ENCODE measurements at places on chromosomes 16 and 17.

- no peak for DNase-seq
These were observed 206.4 kb downstream of the CEP112 start for GRCh38 chr17:65985571-65985970.

- DNase-seq: no peak
These were observed 178.8 kb downstream of the RAB11FIP4 start for GRCh38 chr17:31570231-31570630.

DNA sequence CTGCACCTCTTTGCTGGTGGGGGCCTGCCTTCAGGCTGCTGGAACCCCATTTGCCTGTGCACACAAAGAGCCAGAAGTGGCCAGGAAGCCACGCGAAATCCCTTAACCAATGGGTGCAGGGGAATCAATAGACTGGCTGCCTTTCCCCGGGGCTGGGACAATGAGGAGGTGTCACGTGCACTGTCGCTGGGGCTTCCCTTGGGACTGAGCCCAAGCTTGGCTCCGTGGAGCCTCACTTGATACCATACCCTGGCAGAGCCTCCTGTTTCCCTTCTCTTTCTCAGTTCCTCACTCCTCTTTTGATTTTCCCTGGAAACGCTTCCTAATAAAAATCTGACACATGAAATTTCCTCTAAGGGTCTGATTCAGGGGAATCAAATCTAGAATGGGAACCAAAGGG lies 38.8 kb upstream of the C16orf82 start:
- DNase-seq: no peak

DNA sequence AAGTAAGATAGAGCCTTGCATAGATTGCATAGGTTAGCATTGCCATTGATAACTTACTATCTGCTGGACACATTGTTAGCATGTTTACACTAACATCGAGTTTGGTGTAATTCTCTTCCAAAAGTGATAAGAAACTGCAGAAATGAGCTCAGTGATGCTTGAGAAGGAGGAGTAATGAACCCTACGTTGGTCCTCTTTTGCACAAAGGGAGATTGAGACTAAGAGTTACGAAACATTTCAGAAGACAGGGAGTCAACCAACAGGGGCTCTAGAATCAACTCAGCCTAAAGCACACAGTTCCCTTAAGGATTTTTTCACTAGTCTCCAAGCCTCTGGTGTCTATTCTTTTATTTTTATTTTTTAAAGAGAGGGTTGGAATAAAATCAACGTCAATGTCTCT lies 6.8 kb downstream of the CCL7 start:
- no peak for DNase-seq

DNA sequence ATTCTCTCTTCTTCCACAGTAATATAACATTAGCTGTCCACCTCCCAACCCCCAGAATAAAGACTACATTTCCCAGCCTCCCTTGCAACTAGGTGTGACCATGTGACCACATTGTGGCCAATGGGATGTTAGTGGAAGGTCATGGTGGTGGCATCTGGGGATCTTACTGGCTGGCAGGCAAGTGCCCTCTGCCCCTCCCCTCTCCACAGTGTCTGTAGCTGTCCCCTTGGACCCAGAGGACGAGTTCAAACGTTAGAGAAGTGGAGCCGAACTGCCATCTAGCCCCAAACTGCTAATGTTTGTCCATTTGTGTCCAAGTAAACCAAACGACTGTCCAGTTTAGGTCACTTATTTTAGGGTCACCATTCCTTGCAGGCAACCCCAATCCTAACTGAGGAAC lies 26.6 kb upstream of the KCNG4 start:
- DNase-seq: peak; percentile 95

- DNase-seq: no peak
These were observed 30.8 kb upstream of the CBLN1 start for GRCh38 chr16:49312389-49312985.

DNA sequence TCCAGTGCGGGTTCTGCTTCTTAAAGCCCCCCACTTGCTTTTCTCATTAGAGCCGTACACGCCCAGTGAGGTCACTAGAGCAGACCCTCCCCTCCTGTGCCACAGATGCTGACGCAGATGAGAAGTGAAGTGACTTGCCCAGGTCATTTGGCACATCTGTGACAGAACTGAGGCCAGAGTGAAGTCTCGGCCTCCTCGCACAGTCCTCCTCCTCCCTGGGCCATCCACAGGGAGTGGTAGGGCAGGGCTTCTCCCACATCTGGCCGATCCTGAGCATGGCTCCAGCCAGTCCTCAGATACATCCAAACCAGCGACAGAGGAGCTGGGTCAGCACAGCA lies 15.3 kb upstream of the TBX2 start:
- DNase-seq: no peak

DNA sequence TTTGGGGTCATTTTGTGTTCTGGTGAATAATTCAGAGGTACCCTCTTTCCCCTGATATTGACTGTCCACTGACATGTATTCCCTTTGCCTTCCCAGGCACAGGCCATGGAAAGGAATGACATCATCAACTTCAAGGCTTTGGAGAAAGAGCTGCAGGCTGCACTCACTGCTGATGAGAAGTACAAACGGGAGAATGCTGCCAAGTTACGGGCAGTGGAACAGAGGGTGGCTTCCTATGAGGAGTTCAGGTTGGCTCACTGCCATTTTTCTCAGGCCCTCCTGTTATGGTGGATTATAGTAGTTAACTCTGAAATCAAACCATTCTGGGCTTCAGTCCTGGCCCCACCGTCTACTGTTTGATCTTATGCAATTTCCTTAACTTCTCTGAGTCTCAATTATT lies 1.6 kb upstream of the EFTUD2 start:
- DNase-seq: peak; percentile 79

DNA sequence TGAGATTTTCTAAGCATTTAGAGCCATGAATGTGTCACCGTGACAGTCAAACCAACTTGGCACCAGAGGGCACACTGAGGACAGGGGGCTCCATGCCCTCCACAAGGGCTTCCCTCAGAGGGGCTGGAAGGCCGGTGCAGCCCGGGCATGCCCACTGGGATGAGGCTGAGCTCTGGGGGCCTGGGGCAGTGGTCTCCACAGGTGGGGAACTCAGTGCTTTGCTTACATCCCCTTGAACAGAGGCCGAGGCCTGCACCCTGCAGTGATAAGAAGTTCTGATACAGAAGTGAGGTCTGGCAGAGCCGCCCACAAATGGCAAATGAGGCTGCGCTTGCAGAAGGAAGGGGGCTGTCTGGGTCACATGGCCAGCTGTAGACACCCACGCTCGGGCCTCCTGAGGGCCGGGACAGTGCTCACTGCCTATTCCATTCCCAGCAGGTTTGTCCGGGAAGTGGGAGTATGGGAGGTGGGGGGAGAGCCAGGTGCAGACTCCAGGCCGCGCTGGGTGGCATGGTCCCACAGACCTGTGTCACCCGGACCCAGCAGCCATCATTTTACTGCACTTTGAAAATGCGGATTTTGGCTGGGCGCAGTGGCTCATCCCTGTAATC lies 116.8 kb upstream of the CREBBP start:
- DNase-seq: no peak

All from NCI-H524 (cell line).